Stimulated activated CD4-positive, alpha-beta T cell treated with anti-CD3 and anti-CD28 coated beads, Interleukin-12 subunit alpha, Interleukin-12 subunit beta, amount 100 ng/mL, for 48 hours (primary cell): ENCODE measurements at places on chromosomes 16 and 17.

DNA sequence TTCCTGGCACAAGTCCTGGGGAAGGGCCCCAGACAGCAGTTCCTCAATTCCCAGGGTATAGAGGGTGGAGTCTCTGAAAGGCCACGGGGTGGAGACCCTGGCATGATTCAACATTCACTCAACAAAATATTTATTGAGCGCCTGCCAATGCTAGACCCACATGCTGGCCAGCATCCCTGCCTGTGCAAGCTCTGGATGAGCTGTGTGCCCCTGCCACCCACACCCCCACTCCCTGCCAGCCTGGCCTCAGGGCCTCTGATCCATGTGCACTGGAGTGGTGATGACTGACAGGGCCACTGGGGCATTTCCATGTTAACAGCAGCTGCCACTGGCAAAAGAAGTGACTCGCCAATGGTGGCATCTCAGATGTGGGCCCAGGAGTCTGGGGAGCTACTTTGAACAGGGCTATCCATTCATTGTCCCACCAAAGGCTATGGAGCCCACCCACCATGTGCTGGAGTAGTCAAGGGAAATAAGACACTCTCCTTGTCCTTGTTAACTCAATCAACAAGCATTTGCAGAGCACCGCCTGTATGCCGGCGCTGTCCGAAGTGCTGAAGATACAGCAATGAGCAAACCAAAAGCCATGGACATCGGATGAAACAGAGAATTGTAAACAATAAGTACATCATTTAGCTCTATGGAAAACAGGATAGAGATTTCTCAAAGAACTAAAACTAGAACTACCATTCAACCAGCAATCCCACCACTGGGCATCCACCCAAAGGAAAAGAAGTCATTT lies 3.0 kb upstream of the PRSS22 start:
- DNase-seq = no peak

DNA sequence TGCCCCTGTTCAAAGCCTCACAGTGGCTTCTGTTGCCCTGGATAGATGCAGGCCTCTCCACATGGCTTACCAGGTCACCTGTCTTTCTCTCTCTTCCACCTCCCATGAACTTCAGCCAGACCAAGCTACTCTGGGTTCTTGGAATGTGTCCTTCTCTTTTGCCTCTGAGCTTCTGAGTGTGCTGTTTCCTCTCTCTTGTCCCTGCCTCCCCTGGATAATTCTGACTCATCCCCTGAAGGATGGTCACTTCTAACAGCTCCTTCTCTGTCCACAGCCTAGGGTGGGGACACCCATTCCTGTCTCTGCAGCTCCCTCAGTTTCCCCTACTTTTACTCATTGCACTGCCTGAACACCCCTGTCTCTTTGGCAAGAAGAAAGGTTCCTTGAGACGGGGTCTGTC lies 2.9 kb downstream of the GUCY2D start:
- no peak for DNase-seq

- DNase-seq = no peak
These were observed 6.2 kb upstream of the CYLD start for GRCh38 chr16:50735629-50736122.

GRCh38 chr17:77790143-77790829 lies 168.2 kb upstream of the TNRC6C start:
- DNase-seq = no peak

DNA sequence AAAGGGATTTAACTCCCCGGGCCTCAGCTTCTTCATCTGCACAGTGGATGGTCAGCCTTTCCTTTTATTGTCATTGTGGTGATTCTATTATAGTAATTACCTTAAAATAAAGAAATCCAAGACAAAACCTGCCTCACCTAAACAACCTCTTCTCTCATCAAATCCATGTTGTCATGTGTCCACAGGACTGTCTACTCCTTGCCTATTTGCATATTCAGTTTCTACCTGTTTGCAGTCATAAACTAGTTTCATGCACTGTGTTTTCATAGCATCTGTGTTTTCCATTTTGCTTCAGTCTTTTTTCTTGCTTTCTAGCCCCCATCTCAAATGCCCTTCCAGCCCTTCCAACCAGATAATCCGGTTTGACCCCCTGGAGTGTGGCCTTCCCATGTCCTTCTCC lies 44.3 kb upstream of the CPNE2 start:
- no peak for DNase-seq
